Activated CD4-positive, CD25-positive, alpha-beta regulatory T cell treated with anti-CD3 and anti-CD28 coated beads, Interleukin-2, amount 50 U/mL, for 72 hours (primary cell): ENCODE measurements at places on chromosomes 5 and 9.

DNA sequence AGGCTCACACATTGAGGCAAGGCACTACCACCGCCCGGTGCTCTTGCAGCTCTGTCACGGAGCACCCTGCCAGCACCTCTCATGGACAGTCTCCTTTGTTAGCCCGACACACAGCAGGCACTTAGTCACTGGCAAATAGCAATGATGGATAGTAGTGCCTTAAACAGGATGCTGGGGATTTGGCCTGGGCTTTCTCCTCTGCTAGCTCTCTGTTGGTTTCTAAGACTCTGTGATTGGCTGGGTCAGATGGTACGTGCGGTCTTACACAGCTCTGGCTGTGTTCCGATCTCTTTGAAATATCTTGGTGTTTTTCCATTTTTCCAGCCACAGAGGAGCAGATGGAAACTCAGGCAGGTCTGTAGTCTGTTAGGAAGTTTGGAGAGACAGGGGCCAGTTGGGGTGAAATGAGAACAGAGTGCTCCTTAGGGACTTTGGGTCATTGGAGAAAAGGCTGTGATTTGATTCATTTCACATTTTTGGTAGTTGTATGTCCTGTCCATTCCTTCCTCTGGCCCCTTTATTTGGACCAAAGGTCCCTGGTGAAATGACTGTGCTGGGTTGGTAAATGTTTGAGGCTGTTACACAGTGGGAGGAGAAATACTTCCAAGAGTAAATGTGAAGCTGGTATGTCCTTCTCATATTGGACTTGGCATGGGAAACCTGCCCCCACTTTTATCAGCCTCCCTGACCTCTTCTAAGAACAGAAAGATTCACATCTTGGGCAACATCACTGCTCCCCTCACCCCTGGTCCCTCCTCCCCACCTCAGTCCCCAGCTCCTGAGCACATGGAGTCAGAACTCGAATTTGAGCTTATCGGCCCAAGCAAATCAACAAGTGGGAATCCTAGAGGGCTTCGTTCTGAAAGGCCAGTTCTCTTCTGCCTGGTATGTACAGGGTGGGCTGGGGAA, 3.4 kb downstream of the SMIM3 start:
- no peak for DNase-seq

DNA sequence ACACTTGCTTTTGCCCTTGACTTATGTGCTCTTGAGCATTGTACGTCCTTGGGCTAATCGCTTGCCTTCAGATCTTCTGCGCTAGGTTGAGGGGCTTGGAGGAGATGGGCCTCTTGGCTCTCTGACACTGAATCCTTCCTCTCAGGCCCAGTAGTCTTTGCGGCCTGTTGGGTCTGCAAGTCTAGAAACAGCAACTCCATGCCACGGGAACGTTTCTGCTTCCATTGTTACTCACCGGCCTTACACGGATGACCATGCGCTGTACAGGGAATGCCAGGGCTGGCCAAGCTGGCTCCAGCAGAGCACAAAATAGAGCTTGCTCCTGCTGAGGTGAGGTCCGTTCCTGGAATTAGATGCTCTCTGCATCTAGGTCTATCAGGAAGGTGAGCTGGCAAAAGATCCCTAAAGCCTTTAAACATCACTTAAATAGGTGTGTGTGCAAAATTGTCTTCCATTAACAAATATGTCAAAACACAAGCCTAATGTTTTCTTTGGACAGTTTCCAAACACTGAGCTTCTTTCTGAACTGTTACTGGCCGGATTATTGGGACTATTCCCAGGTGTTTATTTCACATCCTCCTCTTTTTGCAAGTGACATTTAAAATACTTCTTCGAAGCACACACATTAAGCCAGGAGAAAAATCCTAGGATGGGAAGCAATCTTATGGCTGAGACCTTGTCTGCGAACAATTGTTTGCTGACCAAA, 29.7 kb downstream of the DAPK1 start:
- no peak for DNase-seq

- no peak for DNase-seq
These were observed 153.5 kb downstream of the TTLL11 start for GRCh38 chr9:121939643-121940042.

DNA sequence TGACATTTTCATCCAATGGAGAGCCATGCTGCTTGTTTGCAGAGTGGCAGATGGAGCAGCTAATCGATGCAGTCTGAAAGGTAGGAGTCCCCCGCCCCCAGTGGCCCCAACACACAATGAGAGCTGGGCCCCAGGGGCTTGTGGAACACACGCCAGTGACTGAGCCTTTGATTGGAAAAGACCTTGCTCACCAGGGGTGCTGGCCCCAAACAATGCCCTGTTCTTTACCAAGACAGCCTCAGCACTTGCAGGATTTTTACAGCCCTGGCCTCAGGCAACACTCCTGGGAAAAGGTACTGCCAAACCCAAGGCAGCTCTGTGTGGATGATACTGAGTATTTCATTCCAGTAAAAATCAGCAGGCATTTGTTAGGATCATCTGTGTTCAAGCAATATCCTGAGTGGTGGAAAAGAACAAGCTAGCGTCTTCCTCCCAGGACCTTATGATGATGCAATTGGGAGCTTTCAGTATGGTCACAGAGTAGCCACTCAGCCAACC, 276.8 kb upstream of the CLINT1 start:
- DNase-seq = no peak

- no peak for DNase-seq
These were observed 71.5 kb downstream of the ABCA1 start for GRCh38 chr9:104856413-104856941.

DNA sequence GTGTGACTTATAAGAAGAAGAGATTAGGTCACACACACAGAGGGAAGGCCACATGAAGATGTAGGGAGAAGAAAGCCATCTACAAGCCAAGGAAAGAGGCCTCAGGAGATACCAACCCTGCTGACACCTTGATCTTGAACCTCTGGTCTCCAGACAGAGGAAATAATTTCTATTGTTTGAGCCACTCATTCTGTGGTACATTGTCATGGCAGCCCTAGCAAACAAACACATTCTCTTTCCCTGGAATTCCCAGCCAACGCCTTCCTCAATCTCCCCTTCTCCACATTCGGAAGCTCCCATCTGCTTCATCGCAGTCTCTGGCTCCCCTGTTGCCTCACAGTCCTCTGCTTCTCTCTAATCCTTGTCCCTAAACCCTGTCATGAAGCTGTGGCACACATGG, 16.7 kb downstream of the PTGS1 start:
- DNase-seq = no peak

DNA sequence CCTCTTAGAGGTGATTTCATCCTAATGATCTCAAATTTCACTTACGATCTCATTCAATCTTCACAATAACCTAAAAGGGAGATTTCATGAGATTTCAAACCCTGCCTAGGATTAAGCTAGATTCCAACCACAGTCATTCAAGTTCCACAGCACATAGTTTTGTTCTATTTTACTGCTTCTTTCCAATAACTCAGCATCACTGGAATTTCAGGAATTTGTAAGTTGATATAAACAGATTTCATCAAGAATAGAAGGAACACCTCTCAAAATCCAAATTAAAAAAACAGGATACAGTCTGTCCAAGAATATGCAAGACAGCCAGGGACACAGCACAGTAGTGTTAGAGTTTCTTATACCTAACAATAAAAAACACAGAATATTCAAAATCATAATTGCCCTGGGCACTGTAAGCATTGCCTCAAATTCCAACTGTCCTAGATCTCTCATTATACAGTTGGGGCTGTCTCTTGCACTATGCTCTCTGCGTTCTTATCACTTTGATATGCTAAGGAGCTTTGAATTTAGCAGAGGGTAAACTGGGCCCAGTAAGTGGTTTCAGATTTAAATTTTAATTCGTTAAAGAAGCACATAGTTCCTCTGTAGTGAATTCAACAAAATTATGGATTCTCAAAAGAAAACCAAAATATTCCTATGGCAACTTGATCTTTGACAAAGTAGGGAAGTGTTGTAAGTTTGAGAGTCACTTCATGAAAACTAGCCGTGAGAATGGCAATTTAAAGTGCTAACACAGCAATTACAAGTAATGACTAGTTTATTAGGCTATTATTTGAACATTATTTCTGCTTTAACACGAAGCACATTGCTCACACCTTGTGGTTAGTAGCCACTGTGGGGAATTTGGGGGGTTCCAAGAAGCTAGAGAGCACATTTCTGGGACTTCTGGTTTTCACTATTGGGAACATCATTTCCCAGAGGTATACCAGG, 478.6 kb upstream of the C9orf72 start:
- DNase-seq = no peak

GRCh38 chr9:37775216-37775919, 9.5 kb downstream of the EXOSC3 start:
- DNase-seq = no peak

DNA sequence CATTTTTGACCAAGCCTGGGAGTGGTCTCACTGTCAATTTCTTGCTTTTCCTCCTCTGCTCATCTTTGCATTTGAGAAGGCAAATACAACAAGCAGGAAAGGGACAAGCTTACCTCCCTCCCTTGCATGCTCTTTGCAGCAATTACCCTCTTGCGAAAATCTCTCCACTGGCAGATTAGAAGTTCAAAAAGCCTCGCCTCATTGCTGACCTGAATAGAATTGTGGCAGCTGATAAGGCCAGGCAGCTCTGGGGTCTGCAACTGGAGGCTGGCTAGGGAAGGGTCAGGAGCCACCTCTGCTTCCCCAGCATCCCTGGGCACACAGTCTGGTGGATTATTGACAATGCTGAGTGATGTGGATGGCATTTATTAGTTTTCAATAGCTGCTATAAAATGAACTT, 362.3 kb upstream of the KIF2A start:
- DNase-seq = no peak
